ENCODE measurements at places on chromosomes 4 and X.

GRCh38 chr4:46781434-46782092 is 127.5 kb downstream of the COX7B2 start:
- DNase-seq = no peak

- no peak for DNase-seq
Observed at GRCh38 chr4:138910195-138910913, 105.2 kb upstream of the NOCT start.

DNA sequence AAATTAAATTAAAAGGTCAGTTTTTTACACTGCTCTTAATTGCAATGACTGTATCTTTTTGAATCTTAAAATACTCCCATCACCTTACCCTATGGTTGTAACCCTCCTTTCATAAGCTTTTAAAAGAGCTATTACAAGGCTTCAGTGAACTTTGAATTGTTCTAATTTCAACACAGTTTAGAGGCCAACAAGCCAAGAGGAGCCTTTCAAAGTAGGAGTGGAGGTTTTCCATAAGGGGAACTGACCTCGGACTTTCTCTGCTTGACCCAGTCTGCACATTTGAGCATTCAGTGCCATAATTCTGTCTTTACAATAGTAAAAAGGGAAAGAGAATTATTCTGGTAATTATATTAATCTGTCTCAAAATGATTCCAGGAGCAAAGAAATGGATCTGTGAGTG is 98.9 kb downstream of the PARM1 start:
- no peak for DNase-seq

DNA sequence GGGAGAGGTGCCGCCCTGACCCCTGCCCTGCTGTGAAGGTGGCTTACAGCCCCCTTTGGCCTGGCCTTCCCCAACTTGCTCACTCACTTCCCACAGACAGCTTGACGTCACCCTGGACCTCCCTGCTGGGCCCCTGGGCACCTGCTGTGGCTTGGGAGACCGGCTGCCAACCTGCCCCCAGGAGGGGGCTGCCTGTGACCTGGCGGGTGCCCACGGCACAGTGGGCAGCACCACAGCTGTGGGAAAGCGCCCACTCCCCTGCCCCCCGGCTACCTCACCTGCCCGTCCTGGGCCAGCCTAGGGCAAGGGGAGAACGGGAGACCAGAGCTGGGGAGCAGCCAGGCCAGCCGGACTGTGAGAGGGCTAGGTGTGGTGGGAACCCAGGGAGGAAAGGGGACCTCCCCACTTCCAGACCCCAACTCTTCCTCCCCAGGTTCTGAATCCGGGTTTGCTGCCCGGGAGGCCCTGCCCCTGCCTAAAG is 2.4 kb upstream of the ZFP92 start:
- DNase-seq = no peak

GRCh38 chr4:10816571-10816970 is 132.0 kb upstream of the CLNK start:
- no peak for DNase-seq

DNA sequence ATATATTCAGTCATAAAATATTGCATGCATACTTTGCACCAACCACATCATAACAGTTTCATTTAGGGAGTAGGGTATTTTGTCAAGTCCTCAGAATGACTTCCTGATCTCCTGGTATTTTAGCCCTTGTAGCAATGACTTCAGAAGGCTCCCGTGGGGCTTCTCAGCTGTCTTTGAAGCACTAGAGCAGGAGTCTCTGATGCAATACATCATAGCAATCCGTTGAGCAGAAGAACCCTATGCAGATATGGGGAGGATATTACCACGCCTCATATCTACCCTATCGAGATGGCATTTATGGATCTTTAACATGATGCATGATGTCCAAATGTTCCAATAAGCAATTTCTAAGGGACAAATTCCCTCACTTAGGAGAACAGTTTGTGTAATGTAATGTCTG is 373.7 kb upstream of the FTHL17 start:
- no peak for DNase-seq

DNA sequence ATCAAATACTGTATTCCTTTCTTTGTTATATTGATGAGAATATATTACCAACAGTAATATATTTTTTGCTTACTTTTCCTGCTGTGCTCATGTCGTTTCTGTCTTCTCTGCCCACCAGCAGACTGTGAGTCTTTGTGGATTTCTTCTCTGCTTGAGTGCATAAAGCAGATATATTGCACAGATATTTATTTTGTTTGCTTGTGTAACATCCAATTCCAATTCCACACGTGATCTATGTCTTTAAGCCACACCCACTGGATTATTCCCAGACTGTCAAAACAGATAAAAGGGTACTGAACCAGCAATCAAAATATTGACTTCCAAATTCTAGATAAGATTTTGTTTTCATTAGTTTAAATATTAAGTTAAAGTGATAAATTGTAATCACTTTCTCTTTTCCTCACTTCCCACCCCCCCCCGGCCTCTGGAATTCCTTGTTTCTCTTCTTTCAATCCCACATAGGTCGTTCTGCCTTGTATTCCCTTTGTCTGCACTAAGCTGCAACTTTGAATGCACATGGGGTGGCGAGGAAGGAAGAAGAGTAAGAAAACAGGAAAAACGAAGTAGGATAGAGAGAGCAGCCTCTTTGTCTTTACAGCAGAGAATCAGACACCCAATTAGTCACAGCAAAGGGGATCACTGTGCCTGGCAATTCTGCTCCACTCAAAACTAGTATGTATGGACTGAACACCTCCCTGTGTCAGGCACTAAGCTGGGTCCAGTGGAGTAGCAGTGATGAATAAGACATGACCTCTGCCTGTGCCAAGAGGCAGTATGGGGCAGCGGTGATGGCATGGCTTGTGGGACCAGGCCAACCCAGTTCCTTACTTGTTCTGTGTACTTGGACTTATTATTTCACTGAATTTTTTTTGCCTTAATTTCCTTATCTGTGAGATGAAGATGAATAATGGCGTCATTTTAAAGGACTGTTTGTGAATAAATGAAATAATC is at the start of gene ADH1B:
Gene ADH1B (minus strand): TSS at position 161 of the 951 bp plus-strand sequence. CDS start 70 bp downstream, at position 91.
- no peak for DNase-seq

- peak; percentile 22 for DNase-seq
Observed at GRCh38 chrX:13506574-13506973, 62.8 kb upstream of the EGFL6 start.

- no peak for DNase-seq
Observed at GRCh38 chr4:136909626-136910025, 622.7 kb downstream of the PCDH18 start.

DNA sequence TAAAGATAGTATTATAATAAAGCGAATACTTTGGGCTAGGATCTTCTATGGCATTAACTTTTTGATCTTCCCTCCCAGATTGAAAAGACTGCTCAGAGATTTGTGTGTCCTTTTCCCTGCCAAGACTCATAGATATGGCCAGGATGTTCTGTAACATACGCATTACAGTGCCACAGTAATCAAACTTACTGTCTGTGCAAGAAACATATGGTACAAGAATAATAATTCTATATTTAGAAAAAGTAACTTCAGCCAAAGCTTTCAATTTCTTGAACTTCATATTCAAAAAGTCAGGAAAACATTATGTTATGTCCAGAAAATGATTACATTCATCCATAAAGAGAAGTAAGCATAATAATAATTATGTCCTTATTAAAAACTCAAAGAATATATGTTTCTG is 100.9 kb upstream of the GUCY1A1 start:
- DNase-seq = no peak

GRCh38 chrX:112368371-112368770 is 285.8 kb upstream of the TRPC5 start:
- DNase-seq = no peak

GRCh38 chr4:177091515-177091914 is 218.2 kb upstream of the NEIL3 start:
- DNase-seq = no peak

DNA sequence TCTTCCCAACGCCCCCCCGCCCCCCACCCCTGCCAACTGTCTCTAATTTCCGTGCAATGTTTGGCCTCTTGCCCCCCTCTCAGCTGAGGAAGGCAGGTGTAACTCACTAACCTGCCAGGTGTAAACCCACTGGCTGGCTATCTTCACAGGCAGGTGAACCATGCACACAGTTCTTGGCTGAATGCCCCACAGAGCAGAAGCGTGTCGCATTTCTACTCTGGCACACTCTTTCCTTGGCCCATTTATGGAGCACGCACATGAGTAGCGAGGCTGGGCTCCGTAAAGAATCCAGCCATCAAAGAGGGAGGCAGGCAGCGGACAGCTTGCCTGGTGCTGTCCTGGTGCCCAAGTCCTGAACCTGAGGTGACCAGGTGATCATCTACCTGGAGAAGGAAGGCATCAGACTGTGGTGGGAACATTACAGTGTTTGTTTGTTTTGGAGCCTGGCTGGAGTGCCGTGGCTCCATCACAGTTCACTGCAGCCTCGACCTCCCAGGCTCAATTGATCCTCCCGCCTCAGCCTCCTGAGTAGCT is 39.2 kb upstream of the CRMP1 start:
- DNase-seq = no peak

- no peak for DNase-seq
Observed at GRCh38 chrX:11478911-11479310, 185.7 kb downstream of the AMELX start.

DNA sequence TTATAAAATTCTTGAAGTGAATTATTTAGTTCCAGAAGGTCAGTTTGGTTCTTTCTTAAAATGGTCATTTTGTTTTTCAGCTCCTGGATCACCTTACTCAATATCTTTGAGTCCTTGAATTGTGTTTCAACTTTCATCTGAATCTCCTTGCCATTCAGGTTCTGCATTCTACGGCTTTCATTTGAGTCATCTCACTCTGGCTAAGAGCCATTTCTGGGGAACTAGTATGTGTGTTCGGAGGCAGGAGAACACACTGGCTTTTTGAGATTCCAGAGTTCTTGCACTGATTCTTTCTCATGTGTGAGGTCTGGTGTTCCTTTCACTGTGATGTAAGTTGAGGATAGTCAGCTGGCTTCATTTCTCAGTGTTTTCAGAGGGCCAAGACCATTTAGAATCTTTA is 708.4 kb upstream of the FRG1 start:
- no peak for DNase-seq

DNA sequence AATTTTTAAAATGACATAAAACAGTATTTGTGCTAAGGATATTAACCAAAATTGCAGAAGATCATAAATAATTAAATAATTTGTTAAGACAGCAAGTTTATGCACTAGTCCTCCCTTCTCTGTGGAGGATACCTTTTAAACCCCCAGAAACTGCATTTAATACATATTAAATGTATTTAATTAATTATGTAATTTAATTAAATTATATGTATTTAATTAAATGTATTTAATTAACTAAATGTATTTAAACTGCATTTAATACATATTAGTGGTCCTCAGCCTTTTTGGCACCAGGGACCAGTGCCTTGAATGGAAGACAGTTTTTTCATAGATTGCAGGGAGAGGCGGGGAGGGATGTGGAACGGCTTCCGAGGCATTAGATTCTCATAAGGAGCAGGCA is 404.6 kb downstream of the ARHGAP24 start:
- DNase-seq = no peak

DNA sequence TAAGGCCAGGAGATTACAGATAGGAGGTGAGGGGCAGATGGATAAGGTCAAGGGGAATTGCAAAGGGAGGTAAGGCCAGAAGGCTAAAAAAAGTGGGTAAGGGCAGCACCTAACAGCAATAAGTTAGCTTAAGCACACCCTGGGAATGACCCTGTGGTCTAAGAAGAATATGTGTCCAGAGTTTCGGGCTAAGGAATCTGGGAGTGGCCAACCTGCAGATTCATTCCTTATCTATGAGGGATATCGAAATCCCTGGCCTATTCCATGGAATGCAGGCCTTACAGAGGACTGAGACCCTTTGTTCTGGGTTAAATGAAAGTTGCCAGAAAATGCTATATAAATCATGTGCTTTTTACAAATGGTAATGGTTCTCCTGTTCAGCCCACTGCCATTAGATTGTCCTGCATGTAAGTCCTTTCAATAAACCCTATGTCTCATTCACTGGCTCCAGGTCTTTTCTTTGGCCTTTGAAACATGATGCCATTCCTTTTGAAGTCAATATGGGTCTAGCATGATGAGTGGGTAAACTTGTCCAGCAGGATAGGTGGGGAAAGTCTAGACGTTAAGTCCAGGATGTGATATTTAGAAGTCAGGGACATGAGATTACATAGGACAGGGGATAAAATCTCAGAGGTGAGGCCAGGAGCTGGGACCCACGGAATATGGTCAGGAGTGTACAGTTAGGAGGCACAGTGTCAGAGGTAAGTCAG is 226.2 kb downstream of the TACR3 start:
- no peak for DNase-seq

DNA sequence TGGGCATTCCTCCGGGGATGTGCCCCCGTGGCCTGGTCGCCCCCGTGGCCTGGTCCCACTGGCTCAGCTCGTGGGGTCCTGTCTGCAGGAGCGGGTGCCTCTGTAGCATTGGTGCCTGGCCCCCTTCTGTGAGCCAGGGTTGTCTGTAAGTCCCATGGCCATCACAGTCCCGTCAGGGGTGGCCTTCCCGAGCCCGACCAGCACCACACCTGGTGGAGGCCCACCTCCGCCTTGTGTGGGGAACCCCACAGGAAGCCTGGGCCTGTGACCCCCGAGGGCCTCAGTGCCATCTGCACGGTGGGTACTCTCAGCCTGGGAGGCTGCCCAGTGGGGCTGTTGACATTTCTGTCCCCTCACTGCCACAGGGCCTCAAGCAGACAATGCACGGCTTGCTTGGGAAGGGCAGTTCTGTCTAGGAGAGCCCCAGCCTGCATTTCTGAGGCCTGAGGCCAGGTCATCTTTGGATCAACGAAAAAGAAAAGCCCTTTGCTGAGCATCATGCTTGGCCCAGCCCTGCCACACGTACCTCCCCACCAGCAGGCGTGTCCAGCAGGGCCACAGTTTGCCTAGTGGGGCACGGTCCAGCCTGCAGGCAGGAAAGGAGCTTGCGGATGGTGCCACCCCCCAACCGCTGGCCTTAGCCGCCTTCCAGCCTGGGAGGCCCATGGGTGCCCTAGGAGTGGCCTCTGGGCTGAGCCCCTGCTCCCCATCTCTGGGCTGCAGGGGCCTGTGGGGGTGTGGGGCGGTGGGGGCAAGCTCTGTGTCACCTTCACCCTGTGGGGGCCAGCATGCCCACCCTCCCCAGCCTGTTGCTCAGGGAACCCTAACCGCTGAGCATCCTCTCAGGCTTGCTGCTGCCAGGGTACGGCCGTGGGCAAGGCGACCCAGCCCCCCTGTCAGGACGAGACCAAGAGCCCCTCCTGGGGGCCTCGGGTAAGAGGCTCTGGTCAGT is 23.2 kb downstream of the NKX1-1 start:
- no peak for DNase-seq

GRCh38 chr4:113699772-113700171 is 61.8 kb downstream of the CAMK2D start:
- no peak for DNase-seq

GRCh38 chrX:21799767-21800166 is 39.6 kb upstream of the MBTPS2 start:
- DNase-seq = no peak

GRCh38 chr4:97656044-97656720 is 487.1 kb downstream of the STPG2 start:
- no peak for DNase-seq

DNA sequence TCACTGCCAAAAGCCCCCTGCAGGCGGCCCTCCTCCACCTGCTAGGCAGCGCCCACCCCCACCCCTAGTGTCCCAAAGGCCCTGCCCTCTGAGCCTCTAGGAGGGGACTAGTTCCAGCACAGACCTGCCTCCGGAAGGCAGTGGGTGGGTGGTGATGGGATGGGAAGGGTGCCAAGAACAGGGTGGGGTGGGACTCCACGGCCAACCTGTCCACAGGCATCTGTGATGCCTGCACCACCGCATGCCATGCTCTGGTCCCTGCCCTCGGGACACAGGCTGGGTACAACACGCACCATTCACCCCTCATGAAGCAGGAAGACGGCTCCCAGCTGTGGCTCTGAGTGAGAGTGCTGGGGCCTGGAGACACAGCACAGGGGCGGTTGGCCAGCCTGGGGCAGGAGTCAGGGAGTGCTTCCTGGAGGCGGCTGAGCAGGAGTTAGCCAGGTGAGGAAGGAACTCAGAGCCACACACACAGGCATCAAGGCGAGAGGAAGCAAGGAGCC is 243.1 kb upstream of the PSAPL1 start:
- DNase-seq = no peak
